ENCODE measurements at places on chromosomes 13 and 19.
A peak's percentile ranks its signal among the peaks of the same experiment; 100 is the strongest.

- DNase-seq = peak; percentile 49
Observed at GRCh38 chr13:25375727-25376358, 4.1 kb downstream of the ATP8A2 start.

DNA sequence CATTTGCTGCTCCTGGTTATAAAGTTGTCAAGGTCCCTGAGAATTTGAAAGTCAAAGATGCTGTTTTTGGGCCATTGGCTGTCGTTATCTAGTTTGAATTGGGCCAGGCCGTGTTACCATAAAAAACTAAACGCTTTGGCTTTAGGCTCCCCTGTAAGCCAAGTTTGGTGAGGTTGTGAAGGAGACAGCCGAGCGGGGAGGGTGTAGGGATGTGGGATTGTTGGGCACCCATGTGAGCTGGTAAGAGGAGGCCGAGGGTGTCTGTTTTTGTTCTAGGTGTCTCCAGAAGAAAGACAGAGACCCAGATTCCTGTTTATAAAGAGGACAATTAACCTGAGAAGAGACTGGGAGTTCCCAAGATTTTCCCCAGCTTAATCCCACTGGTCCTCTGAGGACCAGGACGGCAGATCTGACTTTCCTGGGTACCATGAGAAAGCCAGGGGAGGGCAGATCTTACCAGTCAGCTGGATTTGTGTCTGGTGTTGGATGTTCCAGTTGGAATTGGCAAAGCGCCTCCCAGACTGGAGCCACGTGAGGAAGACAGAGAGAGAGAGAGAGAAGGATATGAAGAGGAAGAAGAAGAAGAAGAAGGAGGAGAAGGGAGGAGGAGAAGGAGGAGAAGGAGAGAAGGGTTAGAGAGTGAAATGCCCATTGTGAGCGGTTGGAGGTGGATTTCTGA, 25.1 kb downstream of the TMEM255B start:
- no peak for DNase-seq

- no peak for DNase-seq
Observed at GRCh38 chr19:33701565-33701964, 79.8 kb downstream of the CHST8 start.

DNA sequence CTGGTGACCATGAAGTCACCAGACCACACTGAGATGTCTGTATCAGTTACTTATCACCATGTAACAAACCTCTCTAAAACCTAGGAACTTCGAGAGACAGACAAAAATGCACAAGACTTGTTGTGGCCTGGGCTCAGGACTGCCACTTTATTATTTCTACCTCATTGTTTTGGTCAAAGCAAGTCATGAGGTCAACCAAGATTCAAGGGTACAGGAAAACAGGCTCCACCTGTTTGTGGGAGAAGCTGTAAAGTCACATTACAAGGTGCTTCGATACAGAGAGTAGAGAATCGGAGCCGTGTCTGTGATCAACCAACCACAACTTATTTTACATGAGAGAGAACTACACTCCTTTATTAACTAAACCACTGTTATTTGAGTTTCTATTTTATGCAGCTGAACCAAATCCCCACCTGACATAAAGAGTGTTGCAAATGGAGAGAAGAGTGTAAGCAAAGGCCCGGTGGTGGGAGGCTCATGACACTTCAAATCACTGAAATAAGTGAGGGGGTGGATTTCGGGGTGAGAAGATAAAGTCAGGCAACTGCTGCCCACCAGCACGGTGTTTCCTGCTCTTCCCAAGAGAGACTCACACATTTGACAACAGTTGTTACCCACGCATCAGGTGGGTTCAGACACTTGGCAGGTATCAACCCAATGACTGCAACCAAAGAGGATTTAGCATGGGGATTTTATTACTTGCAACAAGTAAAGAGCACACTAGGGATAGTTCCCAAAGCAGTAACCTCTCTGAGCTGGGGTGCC, 39.0 kb upstream of the IGSF23 start:
- no peak for DNase-seq

- peak; percentile 30 for DNase-seq
Observed at GRCh38 chr19:5826531-5827341, 12.8 kb downstream of the FUT6 start.

GRCh38 chr13:45748941-45749759, 47.0 kb downstream of the CBY2 start:
- no peak for DNase-seq

GRCh38 chr19:29532956-29533355, 7.2 kb downstream of the VSTM2B start:
- no peak for DNase-seq

DNA sequence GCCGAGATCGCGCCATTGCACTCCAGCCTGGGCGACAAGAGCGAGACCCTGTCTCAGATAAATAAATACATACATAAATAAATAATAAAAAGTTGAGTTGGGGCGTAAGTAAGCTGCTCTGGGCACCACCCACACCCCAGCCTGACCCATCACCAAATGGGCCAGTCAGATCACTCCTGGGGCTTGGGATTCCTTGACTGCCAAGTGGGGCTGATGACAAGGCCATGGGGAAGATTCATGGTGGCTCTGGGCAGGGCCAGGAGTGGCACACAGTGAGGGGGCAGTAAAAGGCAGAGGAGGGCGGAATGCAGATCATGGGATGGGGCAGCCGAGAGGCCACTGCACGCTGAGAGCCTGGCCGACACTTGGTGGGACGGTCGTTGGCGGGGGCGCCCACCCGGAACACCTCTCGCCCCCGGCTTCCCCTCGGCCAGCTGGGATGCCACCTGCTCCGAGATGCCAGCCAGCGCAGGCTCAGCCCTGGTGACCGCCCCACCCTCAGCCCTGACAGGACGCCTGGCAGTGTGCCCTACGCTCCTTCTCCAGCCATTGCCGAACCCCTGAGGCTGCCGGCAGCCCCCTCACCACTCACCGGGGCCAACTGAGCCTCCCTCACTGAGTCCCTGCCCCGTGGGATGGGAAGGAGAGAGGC, 10.9 kb downstream of the ZNF653 start:
- no peak for DNase-seq

DNA sequence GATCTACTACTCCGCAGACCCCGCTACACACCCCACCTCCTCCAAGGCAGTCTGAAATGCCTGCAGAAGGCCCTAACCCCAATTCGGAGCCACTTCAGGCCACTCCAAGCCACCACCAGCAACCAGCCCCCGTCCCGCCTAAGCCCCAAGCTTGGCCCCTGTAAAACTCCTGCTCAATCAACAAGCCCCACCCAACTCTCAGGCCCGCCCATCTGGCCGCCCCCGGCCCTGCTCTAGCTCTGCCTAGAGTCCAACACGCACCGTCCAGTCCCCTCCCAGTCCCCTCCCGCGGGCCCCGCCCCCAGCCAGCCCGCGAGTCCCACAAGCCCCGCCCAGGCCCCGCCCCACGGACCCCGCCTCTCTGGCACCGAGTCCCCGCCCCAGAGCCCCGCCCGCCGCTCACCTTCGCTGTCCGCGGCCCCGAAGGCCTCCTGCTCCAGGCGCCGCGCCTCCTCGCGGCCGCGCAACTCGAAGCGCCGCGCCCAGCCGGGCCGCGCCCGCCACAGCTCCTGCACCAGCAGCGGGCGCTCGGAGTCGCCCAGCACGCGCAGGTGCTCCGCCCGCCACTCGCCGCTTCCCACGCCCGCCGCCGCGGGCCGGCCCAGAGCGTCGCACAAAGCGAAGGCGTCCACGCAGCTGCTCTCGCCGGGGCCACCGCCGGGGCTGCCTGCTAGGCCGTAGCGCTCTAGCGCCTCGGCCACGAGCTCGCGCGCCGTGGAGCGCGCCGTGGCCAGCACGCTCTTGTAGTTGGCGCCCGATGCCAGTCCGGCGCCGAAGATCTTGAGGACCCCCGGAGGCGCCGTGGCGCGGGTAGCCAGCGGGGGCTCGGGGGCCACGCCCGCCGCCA, 1.6 kb downstream of the RASIP1 start:
- peak; percentile 93 for DNase-seq

GRCh38 chr13:96982672-96983071, 11.6 kb downstream of the OXGR1 start:
- no peak for DNase-seq

DNA sequence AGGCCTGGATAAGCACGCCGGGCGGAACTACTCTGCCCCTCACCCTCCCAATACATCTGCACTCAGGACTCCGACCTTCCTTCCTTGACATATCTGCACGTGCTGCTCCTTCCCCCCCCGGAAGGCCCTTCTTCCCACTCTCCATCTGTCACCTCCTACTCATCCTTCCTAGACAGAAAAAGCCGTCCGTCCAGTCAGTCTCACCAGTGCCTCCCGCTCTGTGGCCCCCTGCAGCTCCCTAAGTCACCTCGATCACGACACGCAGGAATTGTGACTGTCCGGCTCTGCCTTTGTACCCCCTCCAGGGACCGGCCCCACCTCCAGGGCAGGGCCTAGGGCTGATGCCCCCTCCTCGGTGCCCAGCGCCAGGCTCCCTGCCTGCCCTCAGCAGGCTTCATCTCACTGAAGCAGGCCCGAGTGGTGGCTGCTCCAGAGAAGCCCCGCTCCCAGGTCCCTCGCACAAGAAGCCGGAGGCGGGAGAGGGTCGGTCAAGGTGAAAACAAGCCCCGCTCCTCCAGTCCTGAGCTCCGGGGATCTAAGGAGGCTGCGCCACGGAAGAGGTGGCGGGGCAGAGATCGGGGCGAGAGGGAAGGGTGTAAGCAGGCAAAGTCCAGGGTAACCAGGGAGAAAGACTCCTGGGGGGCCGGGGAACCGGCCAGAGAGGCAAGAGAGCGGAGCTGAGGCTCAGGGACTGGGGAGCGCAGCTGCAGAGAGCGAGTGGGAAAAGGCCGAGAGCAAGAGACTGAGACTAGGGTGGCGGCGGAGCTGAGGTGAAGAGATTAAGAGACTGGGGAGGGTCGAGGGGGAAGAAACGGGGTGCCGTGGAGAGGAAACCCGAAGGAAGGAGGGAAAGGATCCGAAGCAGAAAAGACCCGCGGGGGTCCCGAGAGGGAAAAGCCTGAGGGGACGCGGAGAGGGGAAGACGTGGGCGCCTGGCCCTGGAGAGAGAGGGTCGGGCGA, 1.1 kb downstream of the PPP6R1 start:
- DNase-seq = no peak

DNA sequence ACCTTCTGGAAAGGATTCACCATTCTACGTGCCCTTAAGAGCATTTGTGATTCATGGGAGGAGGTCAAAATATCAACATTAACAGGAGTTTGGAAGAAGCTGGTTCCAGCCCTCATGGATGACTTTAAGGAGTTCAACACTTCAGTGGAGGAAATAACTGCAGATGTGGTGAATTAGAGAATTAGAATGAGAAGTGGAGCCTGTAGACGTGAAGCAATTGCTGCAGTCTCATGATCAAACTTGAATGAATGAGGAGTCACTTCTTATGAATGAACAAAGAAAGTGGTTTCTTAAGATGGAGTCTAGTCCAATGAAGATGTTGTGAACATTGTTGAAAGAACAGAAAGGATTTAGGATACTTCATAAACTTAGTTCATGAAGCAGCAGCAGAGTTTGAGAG, 129.1 kb downstream of the TNFRSF19 start:
- DNase-seq = no peak

GRCh38 chr13:30855569-30855968, 50.5 kb upstream of the MEDAG start:
- no peak for DNase-seq

GRCh38 chr19:46710687-46711086, 6.2 kb downstream of the PRKD2 start:
- no peak for DNase-seq

- no peak for DNase-seq
Observed at GRCh38 chr19:10895363-10895762, 24.0 kb downstream of the CARM1 start.

DNA sequence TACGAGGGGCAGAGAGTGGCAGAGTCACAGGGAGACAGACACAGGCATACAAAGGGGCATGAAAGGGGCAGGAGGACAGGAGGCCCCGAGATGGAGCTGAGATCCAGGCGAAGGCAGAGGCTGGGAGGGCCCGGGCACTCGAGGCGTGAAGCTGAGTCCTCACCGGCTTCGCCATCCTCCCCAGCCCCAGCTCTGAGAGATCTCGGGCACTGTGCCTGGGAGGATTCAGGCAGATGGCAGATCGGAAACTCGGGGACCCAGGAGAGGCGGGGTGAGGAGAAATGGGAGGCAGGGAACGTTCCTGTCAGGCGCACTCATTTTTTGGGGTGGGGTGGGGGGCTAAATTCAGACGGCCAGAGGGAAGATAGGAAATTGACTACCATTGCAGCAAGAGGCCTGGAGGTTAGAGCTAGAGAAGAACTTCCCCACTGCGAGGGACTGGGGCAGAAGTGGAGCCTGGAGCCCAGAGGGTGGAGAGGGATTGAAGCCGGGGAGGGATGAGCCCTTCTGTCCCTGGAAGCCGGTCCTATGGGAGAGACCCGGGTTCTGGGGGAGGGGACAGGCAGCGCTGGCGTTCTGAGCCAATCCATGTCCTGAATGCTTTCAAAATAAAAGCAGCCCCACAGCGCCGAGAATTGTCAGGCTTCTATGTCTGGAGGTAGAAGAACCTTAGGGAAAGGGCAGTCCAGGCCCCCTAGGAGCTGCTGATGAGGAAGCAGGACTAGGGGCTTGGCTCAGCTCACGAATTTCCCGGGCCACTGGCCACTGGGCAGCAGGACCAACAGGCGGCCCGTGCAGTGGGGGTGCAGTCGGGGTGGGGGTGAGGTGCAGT, 12.6 kb downstream of the LRRC4B start:
- no peak for DNase-seq

DNA sequence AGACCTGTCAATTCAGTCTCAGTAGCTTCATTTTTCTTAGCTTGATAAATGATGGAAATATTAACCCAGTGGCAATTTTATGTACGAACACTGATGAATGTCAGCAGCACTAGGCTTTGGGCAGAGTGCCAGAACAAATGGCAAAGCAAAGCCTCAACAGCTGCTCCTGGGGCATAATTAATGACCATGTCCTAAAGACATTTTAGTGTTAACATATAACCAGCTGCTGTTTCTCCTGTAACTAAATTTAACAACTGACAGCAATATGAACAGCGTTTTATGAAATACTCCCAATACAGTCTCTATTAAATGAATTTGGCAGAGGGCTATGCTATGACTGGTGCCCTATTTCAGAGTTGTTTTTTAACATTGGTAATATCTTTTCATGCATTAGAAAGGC, 47.1 kb downstream of the ZNF568 start:
- no peak for DNase-seq

DNA sequence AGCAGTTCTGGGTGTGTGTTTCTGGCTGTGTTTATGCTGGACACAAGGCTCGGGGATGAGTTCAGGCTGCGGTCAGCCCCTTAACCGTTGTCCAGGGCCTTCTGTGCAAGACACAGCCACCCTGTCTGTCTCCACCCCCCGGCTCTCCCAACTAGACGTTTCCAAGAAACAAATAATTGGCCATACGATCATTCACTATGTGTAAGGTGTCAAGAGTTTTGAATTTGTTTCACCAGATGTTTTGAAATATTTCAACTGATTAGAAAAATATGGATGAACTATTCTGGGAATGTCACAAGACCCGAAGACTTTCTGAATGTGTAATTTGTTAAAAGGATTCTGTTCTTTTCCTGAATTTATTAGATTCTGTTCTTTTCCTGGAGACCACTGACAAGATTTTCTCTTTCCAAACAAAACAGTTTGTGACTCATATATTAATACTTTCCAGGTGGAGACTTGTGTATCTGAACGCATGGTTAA, 318.2 kb downstream of the MYO16 start:
- no peak for DNase-seq
